ENCODE measurements at places on chromosomes 12 and 14. TPM values are rescaled to one million over a fixed set of nuclear protein-coding genes. Genes with fewer than 3 reads are reported as not detected.

Gene GNPNAT1
- 40.2 TPM for total RNA-seq

Gene UBC
- total RNA-seq, result 1,439 TPM

Gene SLC39A9
- total RNA-seq, result 73.9 TPM

Gene CTSG
- total RNA-seq, result not detected

Gene RTN1
- 0.63 TPM for total RNA-seq

Gene SIX4
- 29.2 TPM for total RNA-seq

Gene TAS2R50
- 0.75 TPM for total RNA-seq

Gene TOMM20L
- total RNA-seq, result not detected

Gene SSTR1
- total RNA-seq, result 6.9 TPM

Gene RFX4
- total RNA-seq, result not detected

Gene CIROP
- not detected for total RNA-seq

GRCh38 chr14:72929316-72930080, 3.2 kb downstream of the DCAF4 start:
- no peak for DNase-seq

- DNase-seq, result no peak
These were observed 473.5 kb downstream of the ETNK1 start for GRCh38 chr12:23098517-23098916.

GRCh38 chr12:16218934-16219751, 58.3 kb downstream of the SLC15A5 start:
- no peak for DNase-seq

GRCh38 chr12:72197790-72198189, 74.4 kb upstream of the TRHDE start:
- DNase-seq, result no peak

GRCh38 chr14:51203881-51204280, 36.2 kb upstream of the TMX1 start:
- DNase-seq, result no peak

GRCh38 chr12:53804429-53804828, 52.6 kb upstream of the CISTR start:
- DNase-seq, result no peak

- peak; percentile 93 for DNase-seq
These were observed 21.9 kb upstream of the KLC1 start for GRCh38 chr14:103606963-103607668.

GRCh38 chr12:92759634-92760268, 57.0 kb downstream of the PLEKHG7 start:
- peak; percentile 94 for DNase-seq

- no peak for DNase-seq
These were observed at the start of gene AVPR1A for GRCh38 chr12:63150713-63151622. TSS of gene AVPR1A (minus strand) at chr12:63151201. CDS start at chr12:63150836, 365 bp downstream.

- no peak for DNase-seq
These were observed 18.7 kb downstream of the CCDC63 start for GRCh38 chr12:110865521-110865920.

DNA sequence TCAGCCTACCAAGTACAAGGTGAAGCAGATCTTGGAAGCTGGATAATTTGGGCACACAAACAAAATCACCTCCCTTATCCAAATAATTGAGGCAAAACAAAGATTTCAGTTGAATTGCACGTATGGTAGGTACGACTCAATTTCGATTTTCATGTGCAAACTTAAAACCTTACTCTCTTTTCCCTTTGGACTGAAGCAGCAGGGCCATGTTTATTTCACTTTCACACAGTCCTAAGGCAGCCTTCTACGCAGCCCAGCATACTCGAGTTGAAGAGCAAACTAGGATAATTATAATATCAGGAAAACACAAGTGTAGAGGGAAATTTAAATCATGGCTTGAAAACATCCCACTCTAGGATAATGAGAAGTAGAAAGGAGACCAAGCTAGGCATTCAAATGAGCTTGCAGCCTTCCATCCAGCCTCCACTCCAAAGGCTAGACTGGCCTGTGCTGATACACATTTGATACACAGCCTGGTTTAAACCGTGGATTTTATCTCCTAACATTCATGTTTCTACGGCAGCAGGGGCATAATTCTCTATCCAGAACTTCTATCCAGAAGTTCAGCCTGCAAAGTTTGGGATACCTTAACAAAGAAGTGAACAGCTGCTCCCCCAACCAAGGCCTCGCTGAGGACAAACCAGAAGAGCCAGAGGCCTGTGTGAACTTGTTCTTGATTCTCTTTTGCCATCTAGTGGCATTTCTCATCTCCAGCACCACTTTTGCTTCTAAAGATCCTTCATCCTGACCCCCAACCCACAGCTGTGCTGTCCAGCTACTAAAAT, 2.4 kb upstream of the RNASE7 start:
- peak; percentile 86 for DNase-seq

GRCh38 chr12:93889516-93890212, 212.5 kb downstream of the CRADD start:
- DNase-seq, result no peak

- peak; percentile 94 for DNase-seq
These were observed 4.3 kb downstream of the GAPDH start for GRCh38 chr12:6538420-6539313.

DNA sequence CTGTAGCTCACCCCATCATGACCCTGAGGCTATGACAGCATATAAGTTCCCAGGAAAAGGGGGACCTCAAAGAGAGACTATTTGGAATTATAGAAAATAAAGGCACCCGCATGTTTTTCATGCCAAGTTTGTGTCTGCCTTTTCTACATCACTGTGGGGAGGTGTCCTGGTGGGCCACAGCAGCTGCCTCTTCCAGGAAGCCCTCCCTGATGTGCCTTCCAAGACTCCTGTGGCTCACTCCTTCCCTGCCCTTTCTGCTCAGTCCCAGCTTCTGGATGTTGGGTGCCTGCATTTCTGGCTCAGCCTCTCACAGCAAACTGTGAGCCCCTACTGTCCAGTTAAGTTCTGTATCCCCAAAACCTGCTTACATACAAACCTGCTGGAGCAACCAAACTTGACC, 36.3 kb upstream of the BEGAIN start:
- no peak for DNase-seq

DNA sequence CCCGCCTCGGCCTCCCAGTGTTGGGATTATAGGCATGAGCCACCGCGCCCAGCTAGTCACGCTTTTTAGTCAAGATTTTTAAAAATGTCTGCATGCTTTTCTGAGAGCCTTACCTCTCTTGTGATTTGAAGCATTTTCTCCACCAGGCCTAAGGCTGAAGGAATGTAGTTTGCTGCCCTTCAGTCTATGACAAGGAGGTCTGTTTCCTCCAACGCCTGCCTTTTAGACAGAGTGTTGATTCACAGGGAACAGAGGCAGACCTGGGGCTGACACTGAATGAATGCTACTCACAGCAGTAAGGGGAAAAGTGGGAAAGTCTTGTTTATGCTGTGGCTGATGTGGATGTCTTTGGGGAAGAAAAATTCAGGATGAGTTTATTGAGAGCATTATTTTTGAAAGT, 27.2 kb upstream of the MDM2 start:
- no peak for DNase-seq

DNA sequence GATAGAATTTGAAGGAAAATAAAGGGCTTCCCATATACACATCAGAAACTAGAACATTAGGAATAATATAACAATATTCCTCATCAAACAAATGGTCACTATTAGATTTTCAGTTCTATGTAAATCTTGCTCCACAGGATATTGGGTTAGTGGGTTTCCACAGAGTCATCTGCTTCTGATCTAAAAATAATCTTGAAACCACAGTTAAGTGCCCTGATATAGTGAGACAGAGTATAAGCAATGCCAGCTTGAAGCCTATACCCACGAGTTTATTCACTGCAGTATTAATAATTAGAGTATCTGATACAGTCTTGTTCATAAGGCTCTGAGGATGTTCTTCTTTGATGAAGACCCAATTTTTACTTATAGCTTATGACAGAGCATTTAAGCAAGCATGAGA, 74.5 kb upstream of the ATF7IP start:
- DNase-seq, result no peak

- DNase-seq, result no peak
These were observed 289.8 kb upstream of the RTL1 start for GRCh38 chr14:101193106-101193844.

DNA sequence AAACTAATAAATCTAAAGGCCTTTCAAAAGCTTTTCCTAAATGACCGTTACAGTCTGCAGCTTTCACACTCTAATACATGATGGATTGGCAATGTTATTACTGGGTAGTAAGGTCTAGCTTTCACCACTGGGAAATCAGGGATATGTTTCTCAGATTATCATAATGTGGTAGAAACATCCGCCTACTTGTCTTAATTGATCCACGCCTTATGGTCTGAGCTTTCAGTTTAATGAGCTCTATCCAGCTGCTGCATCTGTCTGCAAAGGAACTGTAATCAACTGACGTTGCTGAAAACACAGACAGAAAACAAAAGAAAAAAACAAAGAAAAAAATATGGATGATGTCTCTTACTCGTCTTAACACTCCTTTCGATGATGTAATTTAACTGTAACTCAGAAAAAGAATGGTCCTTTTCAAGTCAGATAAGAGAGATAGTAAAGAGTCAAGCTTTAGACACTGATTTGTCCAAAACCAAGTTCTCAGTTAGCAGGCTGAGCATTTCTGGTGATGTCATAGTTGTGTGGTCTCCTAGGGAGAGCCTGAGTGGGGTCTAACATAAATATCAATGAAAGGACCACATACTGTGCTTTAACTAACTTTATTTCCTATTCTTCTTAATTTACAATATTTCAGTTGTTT, 85.9 kb downstream of the C2CD5 start:
- DNase-seq, result no peak

Measured in LHCN-M2 (cell line).